ENCODE measurements at places on chromosomes 12 and 14. TPM values are rescaled to one million over a fixed set of nuclear protein-coding genes. Genes with fewer than 3 reads are reported as not detected.

Gene CNTN1
- total RNA-seq: 0.19 TPM

Gene FAM222A
- total RNA-seq: 0.37 TPM

Gene PLCZ1
- not detected for total RNA-seq

Gene C12orf42
- 2.0 TPM for total RNA-seq

Gene APOLD1
- 5.0 TPM for total RNA-seq

Gene SERPINA9
- not detected for total RNA-seq

Gene SGPP1
- total RNA-seq: 25.8 TPM

Gene PRH2
- total RNA-seq: not detected

Gene MYH6
- not detected for total RNA-seq

Measured in GM12878 (cell line).